ENCODE measurements at places on chromosomes 5 and 9.

- no peak for DNase-seq
Observed at GRCh38 chr9:89408628-89409101, 89.2 kb downstream of the SEMA4D start.

GRCh38 chr5:27129926-27130325 lies 91.5 kb upstream of the CDH9 start:
- DNase-seq: no peak

- no peak for DNase-seq
Observed at GRCh38 chr5:36792560-36793180, 83.9 kb upstream of the NIPBL start.

GRCh38 chr5:54859316-54859715 lies 126.1 kb downstream of the ESM1 start:
- DNase-seq: no peak

GRCh38 chr5:115530426-115530825 lies 14.1 kb downstream of the FEM1C start:
- no peak for DNase-seq

DNA sequence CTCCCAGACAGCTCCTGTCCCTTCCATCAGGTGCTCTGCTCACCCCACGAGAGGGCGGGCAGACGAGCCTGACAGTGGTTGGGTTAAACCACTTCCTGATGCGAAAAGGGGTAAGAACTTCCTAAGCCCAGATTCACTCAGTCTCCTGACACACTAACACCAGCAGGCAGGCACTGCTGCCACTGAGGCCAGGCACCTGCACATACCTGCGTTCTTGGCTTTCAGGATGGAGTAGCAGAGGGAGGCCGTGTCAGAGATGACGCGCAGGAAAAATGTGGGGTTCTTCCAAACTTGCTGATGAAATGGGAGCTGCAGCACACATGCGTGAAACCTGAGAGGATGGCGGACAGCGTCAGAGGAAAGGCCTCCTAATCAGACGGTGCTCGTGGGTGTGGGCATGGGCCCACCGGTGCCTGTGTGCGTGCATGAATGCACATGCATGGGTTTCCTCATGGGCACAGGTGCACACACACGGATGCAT lies 29.9 kb downstream of the SLC6A18 start:
- DNase-seq: no peak

- no peak for DNase-seq
Observed at GRCh38 chr9:79080536-79080935, 491.2 kb upstream of the TLE4 start.

- no peak for DNase-seq
Observed at GRCh38 chr5:145801195-145801594, 33.9 kb downstream of the PRELID2 start.

DNA sequence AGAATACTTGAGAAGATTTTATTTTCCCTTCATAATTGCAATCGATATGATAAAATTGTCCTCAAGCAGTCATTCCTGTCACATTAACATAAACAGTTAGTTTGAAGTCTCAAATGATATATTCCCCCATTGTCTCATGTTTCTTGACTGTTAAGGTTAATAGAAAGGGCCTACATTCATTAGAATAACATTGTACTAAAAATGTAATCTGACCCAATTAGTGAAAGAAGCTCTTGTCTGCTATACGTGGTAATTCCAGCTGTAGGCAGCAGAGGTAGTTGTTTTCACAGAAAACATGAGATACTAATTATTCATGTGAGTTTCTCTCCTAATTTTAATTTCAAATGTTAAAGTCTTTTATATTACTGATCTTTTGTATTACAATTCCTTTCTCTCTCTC lies 25.9 kb upstream of the AP3B1 start:
- DNase-seq: no peak

- DNase-seq: no peak
Observed at GRCh38 chr9:89878687-89879086, 273.9 kb downstream of the GADD45G start.

DNA sequence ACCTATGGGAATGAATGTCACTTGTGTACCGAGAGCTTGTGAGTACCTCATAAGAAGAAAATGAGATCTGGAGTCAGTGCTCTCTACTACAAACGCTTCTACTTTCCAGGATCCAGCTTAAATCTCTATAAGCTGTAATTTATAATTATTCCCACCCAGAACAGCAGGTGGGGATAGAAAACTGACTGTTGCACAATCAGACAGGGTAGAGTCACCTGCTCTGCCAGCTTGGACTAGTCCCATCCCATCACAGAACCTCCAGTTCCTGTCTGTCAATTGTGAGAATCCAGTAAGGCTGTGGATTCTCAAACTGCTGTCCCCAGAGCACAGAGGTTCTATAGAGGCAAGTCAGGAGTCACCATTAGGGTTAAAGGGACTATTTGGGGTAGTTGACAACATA lies 2.0 kb downstream of the SPINK7 start:
- DNase-seq: no peak

DNA sequence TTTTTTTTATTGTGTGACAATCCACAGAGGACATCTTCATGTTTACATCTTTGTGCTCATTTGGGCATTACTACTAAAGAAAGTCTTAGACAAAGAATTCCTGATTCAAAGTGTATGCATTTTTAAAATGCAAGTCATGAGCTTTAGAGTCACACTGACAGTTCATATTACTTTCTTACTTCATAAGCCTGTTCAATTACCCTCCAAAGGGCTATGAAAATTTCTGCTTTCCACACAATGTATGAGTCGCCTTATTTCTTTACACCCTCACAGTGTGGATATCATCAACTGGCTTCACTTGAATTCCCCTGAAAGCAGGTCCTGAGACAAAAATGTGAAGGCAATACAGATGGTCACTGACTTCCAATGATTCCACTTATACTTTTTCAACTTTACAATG lies 280.4 kb upstream of the PTGER4 start:
- no peak for DNase-seq

GRCh38 chr9:109519366-109519765 lies 21.3 kb upstream of the PTPN3 start:
- no peak for DNase-seq

DNA sequence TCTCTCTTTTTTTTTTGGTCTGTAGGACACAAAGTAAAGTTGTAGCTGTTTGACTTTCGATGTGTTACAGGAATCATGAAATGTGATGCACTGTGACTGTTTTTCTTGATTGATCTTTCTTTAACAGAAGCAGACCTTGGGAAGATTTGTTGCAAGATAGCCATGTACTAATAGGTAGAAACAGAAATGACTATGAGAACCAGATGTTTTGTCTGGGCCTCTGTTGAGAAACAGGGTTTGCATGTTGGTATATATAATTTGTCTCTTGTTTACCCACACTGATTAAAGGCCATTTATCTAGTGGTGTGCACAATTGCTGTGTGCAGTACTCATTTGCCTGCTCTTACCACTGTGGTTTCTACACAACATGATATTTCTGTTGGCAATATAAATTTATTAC lies 125.1 kb downstream of the HACD4 start:
- DNase-seq: no peak

DNA sequence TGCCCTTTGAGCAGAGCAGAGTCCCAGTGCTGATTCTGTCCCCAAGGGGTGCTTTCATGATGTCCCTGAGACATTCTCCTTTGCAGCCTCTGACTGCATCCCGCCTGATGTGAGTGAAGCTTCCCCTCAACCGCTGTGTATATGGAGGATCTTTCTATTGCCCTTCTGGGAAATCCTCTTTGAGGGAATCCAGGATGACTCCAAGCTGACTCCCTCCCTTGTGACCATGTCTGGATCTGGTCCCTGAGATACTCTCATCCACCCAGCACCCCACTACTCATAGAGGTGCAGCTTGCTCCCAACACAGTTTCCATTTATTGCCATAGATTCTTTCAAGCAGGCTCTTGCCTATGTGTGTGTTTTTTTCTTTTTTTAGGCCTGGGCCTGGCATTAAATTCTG lies 216.5 kb downstream of the SEC61B start:
- DNase-seq: no peak

- no peak for DNase-seq
Observed at GRCh38 chr5:80919678-80920196, 40.4 kb upstream of the RASGRF2 start.

DNA sequence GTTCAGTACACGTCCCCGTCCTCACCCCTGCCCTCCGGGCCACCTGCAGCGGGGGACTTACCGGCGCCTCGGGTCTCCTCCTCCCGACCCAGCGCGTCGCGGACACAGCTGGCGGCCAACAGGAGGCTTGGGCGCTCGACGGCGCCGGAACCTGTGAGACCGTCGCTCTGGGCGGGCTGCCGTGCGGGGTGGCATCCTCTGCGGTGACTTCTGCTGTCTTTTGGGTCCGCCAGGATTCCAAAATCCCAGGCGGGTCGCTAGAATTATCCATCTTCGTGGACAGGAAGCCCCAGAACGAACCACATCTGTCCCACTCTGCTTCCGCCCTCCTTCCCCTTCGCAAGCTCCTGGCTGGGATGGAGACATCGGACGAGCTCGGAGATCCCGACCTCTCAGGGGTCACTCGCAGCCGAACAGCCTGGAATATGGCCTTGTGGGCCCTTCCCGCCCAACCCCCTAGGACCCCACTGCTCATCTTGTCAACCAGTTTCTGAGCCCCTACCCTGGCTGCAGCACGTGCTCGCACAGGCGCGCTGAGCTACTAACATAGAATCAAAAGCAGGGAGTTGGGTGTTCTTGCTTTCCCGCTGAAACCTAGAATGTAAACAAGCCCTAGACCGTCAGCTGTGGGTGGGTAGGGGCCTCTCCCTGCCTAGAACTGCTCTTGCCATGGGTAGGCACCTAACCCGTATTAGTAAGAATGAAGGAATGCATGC lies 947 bp upstream of the MARCHF3 start:
- no peak for DNase-seq

GRCh38 chr9:97793067-97793466 lies 60.0 kb upstream of the FOXE1 start:
- no peak for DNase-seq

GRCh38 chr9:109319626-109320241 lies 1.1 kb downstream of the EPB41L4B start:
- DNase-seq: peak; percentile 38

DNA sequence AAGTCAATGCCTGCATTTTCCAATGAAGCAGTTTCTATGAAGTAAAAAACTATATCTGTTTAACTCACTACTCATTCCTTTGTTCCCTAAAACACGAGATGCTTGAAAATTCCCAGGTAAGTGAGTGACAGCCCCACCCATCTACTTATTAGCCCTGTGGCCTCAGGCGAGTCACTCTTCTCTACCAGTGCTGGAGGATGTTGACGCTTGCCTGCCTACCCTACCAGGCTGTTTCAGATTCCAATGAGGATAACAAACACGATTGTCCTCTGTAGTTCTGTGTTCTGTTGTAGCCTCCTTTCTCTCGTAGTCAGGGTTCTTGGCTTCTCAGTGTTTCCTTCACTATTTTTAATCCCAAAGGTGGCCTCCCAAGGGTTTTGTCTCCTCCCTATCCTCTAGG lies 388.8 kb downstream of the KDM4C start:
- DNase-seq: no peak

DNA sequence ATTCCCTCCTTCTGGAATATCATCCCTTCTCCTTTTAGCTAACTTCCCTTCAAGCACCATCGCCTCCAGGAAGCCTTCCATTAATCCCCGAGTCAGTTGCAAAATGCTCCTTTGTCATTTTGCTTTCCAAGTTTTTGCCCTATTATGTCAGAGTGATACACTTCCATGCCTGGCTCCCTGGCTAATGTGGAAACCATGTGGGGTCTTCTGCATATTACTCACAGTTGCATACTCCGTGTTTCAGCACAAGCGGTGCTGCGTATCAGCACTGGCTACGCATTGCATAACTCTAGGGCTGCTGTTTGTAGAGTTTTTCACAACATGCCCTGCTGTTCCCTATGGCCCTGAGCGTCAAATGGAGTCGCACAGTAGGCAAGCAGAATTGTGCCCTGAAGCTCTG lies 1.9 kb downstream of the TEX53 start:
- DNase-seq: no peak

DNA sequence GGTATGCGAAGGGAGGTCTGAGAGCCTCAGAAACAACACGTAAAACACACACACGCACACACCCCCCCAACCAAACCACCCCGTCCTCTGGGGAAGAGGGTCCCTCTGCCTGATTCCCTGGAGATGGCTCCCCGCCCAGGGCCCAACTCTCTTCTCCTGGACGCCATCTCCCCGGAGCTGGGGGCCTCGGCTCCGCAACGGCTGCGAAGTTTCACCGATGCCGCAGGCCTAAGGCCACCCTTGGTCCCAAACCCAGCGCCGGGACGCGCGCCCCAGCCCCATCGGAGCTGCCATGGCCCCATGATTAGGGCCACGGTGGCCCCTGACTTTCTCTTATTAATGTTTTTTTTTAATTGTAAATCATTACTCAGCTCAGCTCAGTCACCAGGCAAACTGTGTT lies 181.4 kb upstream of the TBCA start:
- no peak for DNase-seq

- no peak for DNase-seq
Observed at GRCh38 chr5:169710675-169711074, 73.6 kb downstream of the DOCK2 start.

DNA sequence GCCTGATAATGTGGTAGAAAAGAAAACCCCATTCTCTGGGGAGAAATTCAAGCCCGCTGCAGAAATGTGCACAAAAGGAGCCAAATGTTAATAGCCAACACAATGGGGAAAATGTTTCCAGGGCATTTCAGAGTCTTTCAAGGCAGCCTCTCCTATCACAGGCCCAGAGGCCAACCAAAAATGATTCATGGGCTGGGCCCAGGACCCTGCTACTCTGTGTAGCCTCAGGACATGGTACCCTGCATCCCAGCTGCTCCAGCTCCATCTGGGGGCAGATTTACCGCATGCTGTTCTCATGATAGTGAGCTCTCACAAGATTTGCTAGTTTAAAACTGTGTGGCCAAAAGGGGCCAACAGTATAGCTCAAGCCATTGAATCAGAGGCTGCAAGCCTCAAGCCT lies 41.1 kb downstream of the RAPGEF6 start:
- DNase-seq: no peak

DNA sequence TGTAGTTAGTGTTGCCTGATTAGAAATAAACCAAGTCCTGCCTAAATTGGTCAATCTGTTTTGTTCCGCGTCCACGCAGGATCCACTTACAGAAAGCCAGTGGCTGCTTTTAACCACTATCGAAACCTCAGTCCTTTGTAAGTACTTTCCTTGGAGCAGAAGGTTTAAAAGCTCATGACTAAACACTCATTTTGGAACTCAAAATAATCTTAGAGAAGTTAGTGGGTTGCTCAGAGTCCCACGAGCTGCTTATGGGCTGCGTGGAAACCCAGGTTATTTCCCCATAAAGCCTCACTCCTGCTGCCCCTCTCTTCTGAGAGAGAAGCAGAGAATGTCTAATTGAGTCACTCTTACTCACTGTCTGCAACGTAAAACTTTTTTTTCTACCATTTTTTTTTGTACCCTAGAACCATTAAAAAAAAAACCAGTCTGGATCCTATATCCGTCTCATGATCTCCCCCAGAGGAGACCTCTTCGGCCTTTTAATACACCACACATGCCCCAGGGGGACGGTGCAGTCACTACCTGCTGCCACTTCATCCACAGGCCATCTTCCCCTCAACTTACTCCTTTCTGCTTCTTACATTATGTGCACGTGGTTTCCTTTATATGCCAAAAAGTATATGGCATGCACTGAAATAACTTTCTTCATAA lies 7.6 kb downstream of the BASP1 start:
- DNase-seq: no peak

GRCh38 chr9:128877852-128878251 lies 3.9 kb downstream of the KYAT1 start:
- no peak for DNase-seq
